ENCODE measurements at places on chromosomes 6 and 20. TPM values are rescaled to one million over a fixed set of nuclear protein-coding genes. Genes with fewer than 3 reads are reported as not detected.

The LST1 gene
- 12.9 TPM for total RNA-seq

The TUBB gene
- total RNA-seq, result 119 TPM

The C6orf163 gene
- total RNA-seq, result 2.1 TPM

The TSHZ2 gene
- total RNA-seq, result 41.7 TPM

The FAM217A gene
- not detected for total RNA-seq

The SYCP2L gene
- total RNA-seq, result not detected

The BMP6 gene
- total RNA-seq, result 1.2 TPM

The HSPA1L gene
- 5.5 TPM for total RNA-seq

The MMP24 gene
- not detected for total RNA-seq

The YWHAB gene
- 303 TPM for total RNA-seq

The SLC35D3 gene
- total RNA-seq, result 0.15 TPM

The CALHM4 gene
- not detected for total RNA-seq

The STX11 gene
- 30.1 TPM for total RNA-seq

The GINS1 gene
- total RNA-seq, result 0.76 TPM

The CASP8AP2 gene
- 30.8 TPM for total RNA-seq

The PHACTR3 gene
- not detected for total RNA-seq

The ISM1 gene
- total RNA-seq, result 0.67 TPM

The SLC22A3 gene
- total RNA-seq, result 0.67 TPM

- no peak for DNase-seq
Measured at GRCh38 chr6:105192707-105193465, 13.1 kb upstream of the POPDC3 start.

DNA sequence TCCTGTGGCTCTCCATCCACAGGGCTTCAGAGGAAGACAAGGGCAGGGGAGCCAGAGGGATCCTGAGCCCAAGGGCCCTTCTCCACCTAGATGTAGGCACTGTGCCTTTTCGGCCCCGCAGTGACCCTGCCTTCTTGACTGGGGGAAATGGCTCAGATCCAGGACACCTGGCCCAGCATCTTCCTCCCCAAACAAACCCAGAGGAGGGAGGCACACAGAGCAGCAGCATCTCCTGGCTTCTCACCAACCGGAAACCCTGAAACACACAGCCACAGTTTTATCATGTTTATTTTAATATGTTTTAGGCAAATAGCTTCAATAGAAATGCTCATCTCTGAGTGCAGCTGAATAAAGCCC, 84.5 kb upstream of the LRFN2 start:
- no peak for DNase-seq

GRCh38 chr6:319177-320131, 27.2 kb downstream of the DUSP22 start:
- peak; percentile 60 for DNase-seq

- DNase-seq, result no peak
Measured at GRCh38 chr6:24223115-24223919, 97.3 kb downstream of the NRSN1 start.

- no peak for DNase-seq
Measured at GRCh38 chr6:138847884-138848283, 52.0 kb downstream of the ECT2L start.

- no peak for DNase-seq
Measured at GRCh38 chr6:105839266-105839665, 246.9 kb upstream of the PRDM1 start.

- DNase-seq, result no peak
Measured at GRCh38 chr6:123226398-123226797, 230.4 kb downstream of the CLVS2 start.

DNA sequence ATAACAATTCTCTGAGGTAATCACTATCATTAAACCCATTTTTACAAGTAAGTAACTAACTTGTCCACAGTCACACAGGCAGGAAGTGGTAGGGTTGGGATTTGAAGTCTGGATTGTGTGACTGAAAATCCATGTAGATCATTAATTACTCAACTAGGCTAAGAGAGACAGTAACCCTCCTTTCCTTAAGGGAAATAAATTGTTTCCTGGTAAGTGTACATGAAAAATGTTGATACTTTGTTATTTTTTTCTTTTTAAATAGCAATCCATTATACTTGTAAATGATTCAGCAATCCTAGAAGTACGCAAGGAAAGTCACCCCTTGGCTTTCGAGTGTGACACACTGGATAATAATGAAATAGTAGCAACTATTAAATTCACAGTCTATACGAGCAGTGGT, 11.6 kb downstream of the SPACA1 start:
- no peak for DNase-seq

- DNase-seq, result peak; percentile 72
Measured at GRCh38 chr6:42782689-42783176, 881 bp downstream of the BICRAL start.

- no peak for DNase-seq
Measured at GRCh38 chr20:9886227-9886626, 47.4 kb upstream of the PAK5 start.

DNA sequence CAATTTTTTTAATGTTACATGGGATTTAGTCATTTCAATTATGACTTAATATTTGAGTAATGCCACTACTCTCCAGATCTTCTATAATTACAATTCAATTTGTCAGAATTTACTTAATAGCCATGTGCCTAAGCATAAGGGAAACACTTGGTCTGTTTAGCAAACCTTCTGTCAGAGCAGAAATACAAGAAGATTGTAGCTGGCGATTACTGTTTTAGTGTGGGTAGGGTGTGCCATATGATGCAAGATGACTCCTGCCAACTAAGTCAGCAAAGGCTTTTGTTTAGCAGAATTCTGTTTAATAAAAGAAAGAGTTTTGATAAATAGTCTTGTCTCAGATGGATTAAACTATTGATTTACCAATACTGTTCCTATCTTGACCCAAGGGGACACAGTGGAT, 455.4 kb downstream of the RNF144B start:
- no peak for DNase-seq

DNA sequence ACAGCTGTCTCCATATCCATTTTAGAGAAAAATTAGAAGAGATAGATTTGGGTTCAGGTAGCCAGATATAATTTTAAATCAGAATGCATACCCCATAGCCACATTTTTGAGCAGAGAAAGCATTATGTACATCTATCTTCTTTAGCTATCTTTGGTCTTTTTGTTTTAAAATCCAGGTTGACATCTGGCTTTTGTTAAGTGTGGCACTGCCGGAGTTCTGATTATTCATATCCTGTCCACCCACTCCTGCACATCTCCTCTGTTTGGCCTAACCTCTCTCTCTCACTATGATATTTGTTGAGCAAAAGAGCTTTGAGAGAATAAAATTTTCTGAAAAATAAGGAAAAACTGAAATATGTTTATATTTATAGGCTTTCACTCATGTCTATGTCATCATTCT, 189.7 kb downstream of the PACRG start:
- no peak for DNase-seq

DNA sequence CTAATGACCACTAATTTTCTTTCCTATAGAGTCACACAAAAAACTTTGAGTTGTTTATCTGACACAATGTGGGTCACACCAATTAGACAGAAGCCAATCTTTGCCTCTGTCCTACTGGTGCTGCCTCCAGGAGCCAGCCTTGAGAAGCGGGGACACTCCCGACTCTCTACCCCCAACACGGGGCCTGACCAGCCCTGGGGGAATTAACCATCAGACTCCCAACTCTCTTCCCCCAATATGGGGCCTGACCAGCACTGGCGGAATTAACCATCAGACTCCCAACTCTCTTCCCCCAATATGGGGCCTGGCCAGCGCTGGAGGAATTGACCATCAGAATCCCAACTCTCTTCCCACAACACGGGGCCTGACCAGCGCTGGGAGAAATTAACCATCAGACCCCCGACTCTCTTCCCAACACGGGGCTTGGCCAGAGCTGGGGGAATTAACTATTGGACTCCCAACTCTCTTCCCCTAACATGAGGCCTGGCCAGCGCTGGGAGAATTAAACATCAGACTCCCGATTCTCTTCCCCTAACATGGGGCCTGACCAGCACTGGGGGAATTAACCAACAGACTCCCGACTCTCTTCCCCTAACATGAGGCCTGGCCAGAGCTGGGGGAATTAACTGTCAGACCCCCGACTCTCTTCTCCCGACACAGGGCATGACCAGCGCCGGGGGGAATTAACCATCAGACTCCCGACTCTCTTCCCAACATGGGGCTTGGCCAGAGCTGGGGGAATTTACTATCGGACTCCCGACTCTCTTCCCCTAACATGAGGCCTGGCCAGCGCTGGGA, 12.5 kb downstream of the CST7 start:
- DNase-seq, result no peak

GRCh38 chr6:121851056-121851455, 415.6 kb downstream of the GJA1 start:
- DNase-seq, result no peak

GRCh38 chr6:46097366-46097765, 32.4 kb upstream of the ENPP4 start:
- no peak for DNase-seq

DNA sequence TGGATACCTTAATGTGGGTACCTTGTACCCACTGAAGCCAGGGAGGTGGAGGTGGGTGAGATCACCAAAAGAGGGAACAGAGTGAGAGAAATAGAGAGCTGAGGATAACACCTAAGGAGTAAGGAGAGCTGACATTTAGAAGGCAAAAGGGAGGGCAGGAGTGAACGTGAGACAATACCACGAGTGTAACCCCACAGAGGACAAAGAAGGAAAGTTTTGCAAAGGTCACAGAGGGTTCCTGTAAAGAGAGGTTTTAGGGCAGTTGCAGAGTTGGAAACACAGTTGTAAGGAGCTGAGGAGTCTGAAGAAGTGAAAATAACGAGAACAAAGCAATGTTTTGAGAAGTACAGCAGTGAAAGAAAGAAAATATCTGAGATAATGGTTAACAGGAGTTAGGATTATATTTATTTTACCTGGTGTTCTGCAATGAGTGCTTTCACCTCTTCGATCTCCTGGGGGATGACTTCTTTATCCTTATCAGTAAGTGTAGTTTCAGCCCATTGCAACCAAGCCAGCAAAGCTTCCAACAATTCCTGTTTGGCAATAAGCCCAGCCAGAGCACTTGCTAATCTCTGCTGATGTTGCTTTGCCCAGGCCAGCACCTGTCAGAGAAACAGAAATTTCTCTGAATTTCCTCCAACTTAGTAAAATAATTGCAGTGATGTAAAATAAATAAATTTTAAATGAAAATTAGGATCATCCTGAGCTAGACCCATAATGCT, 166.8 kb downstream of the DST start:
- no peak for DNase-seq

DNA sequence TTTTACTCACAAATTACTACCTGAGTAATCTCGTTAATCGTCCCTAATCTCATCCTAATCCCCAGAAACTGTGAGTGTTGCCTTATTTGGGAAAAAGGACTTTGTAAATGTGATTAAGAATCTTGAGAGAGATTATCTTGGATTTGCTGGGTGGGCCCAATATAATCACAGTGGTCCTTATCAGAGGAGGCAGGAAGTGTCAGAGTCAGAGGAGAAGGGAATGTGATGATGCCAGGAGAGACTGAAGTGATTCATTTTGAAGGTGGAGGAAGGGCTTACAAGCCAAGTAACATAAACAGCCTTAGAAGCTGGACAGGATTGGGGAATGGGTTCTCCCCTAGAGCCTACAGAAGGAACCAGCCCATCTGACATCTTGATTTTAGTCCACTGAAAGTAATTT, 16.7 kb downstream of the RPP21 start:
- DNase-seq, result no peak

DNA sequence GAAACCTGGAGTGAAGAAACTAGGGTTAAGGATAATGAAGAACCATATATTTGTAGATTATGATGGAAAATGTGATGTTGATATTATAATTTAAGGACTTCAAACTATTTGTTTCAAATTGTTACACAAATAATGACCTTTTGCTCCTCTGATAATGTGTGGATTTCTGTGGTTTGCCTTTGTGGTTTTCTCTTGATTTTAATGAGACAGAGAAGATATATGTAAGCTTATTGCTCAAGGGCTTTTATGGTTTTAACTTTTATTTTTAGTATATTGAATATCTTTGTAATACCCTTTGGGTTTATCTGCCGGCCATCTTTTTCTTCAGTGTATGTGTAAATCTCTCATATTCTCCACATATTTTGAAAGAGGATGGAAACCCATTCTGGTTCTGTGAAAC, 362.3 kb downstream of the RIMS1 start:
- no peak for DNase-seq

- DNase-seq, result no peak
Measured at GRCh38 chr6:156185113-156185512, 592.1 kb upstream of the ARID1B start.

DNA sequence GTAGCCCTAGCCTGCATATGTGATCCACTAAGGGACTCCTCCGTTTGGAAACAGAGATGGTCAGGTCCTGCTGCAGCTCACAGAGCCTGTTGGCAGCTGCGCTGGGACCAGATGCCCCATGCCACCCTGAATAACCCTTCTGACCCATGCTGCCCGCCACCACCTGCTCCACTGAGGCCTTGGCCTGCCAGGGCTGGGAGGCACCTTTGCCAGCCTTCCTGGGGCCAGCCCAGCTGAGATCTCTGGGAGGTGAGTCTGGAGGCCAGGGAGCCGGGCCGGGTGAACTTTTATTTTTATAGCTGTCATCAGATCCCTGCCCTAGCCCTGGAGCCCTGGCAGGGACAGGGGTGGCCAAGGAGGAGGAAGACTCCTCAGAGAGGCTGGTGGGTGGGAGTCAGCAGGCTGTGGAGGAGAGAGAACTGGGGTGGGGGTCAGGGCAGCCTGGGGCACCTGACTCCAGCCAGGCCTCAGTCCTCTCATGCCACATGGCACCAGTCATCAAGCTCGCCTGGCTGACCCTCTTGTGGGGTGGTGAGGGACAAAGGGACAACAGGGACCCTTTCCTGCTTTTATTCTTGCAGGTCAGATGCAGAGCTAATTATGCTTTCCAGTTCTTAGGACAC, 10.0 kb downstream of the CEBPB start:
- no peak for DNase-seq

DNA sequence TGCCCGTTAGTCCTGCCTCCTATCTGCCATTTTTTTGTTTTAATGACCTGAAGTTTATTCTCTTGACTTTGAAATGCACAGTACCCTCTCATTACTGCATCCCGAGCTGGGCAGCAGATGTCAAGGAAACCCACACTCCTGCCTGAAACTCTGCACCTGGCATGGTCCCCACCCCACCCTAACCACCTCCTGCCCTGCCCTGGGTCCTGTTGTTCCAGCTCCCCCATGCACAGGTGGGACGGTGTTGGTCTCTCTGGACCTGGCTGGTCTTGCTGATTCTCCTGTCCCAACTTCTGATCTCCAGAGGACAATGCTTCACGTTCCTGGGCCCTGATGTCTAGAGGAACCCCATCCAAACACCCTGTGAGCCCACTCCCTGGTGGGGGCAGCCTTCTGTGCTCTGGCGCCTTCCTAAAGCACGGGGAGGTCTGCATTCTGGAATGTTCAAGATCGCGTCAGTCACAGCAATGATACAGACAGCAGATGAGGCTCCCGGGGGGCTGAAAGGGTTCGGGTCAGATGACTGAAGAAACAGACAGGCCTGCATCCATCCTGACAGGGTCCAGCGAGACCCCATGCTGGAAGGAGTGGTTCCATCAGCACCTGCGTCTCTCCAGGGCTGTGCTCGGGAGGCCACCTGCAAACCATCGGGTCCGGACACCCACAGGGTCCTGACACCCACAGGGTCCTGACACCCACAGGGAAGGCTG, 73.6 kb downstream of the ERMARD start:
- DNase-seq, result no peak

DNA sequence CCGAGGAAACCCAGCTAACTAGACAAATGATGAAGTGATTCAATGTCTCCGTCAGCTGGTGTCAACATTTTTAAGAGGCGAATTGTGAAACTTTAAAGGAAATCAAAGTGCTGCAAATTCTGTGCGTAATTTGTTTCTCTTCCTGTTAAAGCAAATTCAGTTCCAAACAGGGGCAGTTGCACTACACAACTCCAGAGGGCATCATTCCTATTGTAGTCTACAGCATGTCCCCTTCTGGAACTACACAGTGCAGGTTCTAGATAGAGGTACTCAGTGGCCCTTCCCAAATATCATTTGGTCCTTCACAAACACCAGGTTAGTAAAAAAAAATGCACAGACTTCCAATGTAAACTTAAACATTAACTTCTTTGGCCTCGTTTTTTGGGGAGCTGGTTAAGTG, 38.3 kb upstream of the SMLR1 start:
- DNase-seq, result no peak
